ENCODE measurements at places on chromosomes 6 and 20. TPM values are rescaled to one million over a fixed set of nuclear protein-coding genes. Genes with fewer than 3 reads are reported as not detected.
A peak's percentile ranks its signal among the peaks of the same experiment; 100 is the strongest.

Gene SH3BGRL2
- 2.1 TPM for total RNA-seq

Gene FAM83C
- not detected for total RNA-seq

Gene TMEM30A
- total RNA-seq, result 43.6 TPM

Gene BMP2
- 0.07 TPM for total RNA-seq

Gene BPIFA1
- not detected for total RNA-seq

Gene PDCD2
- total RNA-seq, result 48.2 TPM

Gene AIG1
- 16.5 TPM for total RNA-seq

Gene IRF4
- total RNA-seq, result 32.8 TPM

Gene EYA2
- total RNA-seq, result 0.22 TPM

Gene UBD
- not detected for total RNA-seq

GRCh38 chr20:48750941-48751635 is 76.7 kb downstream of the PREX1 start:
- no peaks in the 10 kb centered on the region for H3K27me3 ChIP-seq
- peak; percentile 36 for DNase-seq
- H3K4me3 ChIP-seq, result peak overlapping the region; percentile 59
- H3K27ac ChIP-seq, result peak overlapping the region; percentile 97

GRCh38 chr6:143432588-143432987 is 17.9 kb downstream of the ADAT2 start:
- no peaks in the 10 kb centered on the region for H3K4me1 ChIP-seq
- peaks cover 8% of the 10 kb centered on the region for H3K36me3 ChIP-seq
- no peak overlapping the region for H3K27ac ChIP-seq
- DNase-seq, result no peak

DNA sequence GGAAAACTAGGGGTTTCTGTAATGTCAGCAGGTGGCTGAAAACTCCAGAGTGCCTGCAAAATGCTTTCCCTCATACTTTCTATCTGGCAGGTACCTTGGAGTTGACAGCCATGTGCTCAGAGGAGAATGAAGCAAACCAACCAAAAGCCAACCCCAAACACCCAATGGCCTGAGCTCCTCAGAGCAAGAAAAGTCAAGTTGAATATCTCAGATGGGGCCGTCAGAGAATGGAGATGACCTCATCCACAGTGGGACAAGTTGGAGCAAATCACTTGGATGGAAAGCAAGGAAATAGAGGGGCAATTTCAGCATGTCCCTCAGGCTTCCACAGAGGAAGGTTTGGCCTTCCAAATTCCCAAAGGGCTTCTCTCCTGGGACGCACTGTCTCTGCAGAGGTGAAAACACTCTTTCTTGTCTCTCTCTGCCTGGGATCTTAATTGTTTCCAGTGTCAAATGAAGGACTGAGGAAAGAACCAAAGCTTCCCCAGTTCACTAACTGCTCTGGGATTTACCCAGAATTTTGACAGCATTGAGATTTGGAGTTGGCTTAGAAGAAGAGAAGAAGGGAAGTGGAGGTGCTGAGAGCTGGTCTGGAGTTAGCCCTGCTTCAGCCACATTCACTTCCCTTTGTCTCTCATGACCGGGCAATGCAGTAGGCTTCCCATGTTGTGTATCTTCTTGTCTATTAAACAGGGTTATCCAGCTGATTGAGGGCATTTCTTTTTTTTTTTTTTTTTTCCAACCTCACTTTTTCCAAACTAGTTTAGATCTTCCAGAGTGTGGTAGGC is 42.2 kb downstream of the PRND start:
- H3K27ac ChIP-seq, result no peak overlapping the region
- no peak for DNase-seq
- H3K4me1 ChIP-seq, result peaks cover 14% of the 10 kb centered on the region
- H3K36me3 ChIP-seq, result no peaks in the 10 kb centered on the region
- peaks cover 3% of the 10 kb centered on the region for H3K27me3 ChIP-seq

DNA sequence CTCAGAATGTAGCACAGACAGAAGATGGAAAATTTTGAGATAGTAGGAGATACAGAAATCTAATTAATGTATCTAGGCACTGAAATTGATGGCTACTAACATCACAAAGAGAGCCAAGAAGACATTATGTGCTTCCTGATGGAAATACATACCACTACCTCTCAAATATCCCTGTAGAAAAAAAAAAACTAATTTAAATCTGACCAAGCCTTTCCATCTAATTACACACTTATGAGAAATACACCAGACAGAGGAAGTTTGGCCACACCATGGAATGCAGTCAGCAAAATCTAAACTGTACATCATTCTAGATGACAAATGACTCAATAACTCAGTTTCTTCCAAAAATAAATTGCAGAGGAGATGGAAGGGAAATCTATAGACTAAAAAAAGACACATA is 18.9 kb downstream of the VPS52 start:
- no peaks in the 10 kb centered on the region for H3K27me3 ChIP-seq
- H3K4me1 ChIP-seq, result peaks cover 28% of the 10 kb centered on the region
- no peak overlapping the region for H3K4me3 ChIP-seq

DNA sequence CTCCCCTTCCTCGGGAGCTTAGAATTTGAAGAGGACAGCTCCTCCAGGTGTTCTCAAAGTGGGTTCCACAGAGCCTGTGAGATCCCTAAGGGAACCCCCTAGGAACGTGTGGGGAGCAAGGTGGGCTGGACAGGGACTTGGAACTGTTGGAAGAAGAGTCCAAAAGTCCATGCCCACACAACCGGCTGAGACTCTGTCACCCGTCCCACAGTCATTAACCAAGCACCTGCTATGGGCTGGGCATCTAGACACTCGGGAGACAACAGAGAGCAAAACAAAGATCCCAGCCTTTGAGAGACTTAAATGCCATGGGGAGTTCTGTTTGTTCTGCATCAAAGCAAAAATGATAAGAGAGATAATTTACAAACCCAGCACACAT is 51.9 kb upstream of the SAYSD1 start:
- H3K4me1 ChIP-seq, result peaks cover 11% of the 10 kb centered on the region
- DNase-seq, result no peak
- H3K27me3 ChIP-seq, result peaks cover 15% of the 10 kb centered on the region
- no peak overlapping the region for H3K4me3 ChIP-seq

GRCh38 chr6:41347378-41348050 is 12.1 kb downstream of the NCR2 start:
- H3K36me3 ChIP-seq, result no peaks in the 10 kb centered on the region
- H3K27me3 ChIP-seq, result peaks cover 27% of the 10 kb centered on the region
- no peak overlapping the region for H3K4me3 ChIP-seq
- DNase-seq, result no peak

- no peak for DNase-seq
- peaks cover 7% of the 10 kb centered on the region for H3K27me3 ChIP-seq
- H3K27ac ChIP-seq, result no peak overlapping the region
- no peaks in the 10 kb centered on the region for H3K36me3 ChIP-seq
Measured at GRCh38 chr6:169188051-169188470, 65.6 kb downstream of the THBS2 start.

GRCh38 chr6:156689656-156690055 is 87.5 kb upstream of the ARID1B start:
- H3K27ac ChIP-seq, result no peak overlapping the region
- no peaks in the 10 kb centered on the region for H3K36me3 ChIP-seq
- peaks cover 17% of the 10 kb centered on the region for H3K4me1 ChIP-seq

- no peak overlapping the region for H3K27ac ChIP-seq
- no peak overlapping the region for H3K4me3 ChIP-seq
- no peaks in the 10 kb centered on the region for H3K27me3 ChIP-seq
- no peaks in the 10 kb centered on the region for H3K36me3 ChIP-seq
Measured at GRCh38 chr6:82832811-82833210, 232.8 kb downstream of the UBE3D start.

DNA sequence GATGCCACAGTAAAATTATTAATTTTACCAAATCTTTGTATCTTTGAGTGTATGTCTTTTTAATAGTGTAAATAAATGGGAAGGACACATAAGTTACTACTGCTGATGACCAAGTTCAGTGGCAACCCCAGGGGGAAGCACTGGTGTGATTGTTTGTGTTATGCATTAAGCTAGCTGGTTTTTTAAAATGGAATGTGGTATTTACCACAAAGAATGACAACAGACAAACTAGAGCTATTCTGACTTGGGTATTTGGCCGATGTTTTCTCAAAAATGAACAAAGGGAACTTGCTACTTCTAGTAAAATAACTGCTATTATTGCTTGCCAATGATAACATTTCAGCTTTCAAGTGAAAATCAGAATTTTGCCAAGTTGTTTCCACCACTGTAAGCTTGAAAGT is 2.9 kb downstream of the FNDC1 start:
- H3K27me3 ChIP-seq, result peaks cover 82% of the 10 kb centered on the region
- H3K27ac ChIP-seq, result no peak overlapping the region
- H3K4me1 ChIP-seq, result peaks cover 24% of the 10 kb centered on the region
- no peaks in the 10 kb centered on the region for H3K36me3 ChIP-seq

DNA sequence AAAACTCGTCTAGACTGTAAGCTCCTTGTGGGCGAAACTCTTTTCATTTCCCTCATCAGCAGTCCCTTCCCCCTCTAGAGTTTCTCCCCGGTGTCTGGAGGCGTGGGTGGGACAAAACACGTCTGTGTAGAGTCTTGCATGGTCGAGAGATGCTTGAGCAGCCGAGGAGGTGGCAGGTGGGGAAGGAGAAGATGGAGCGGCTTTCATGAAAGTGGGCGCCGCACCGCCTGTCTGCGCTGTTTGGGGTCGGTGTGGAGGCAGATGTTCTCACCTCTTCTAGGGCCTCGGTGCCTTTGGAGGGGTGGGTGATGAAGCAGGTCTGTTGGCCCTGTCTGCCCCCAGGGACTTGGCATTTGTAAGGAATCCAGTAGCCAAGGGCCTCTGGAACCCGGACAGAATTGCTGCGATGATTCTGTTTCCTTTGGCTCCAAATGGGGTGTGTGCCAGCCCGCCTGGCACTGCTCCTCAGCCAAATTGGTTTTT is 1.2 kb downstream of the BRPF3 start:
- peak overlapping the region; percentile 63 for H3K27ac ChIP-seq
- DNase-seq, result no peak
- H3K4me3 ChIP-seq, result peak overlapping the region; percentile 88
- peaks cover 7% of the 10 kb centered on the region for H3K36me3 ChIP-seq

DNA sequence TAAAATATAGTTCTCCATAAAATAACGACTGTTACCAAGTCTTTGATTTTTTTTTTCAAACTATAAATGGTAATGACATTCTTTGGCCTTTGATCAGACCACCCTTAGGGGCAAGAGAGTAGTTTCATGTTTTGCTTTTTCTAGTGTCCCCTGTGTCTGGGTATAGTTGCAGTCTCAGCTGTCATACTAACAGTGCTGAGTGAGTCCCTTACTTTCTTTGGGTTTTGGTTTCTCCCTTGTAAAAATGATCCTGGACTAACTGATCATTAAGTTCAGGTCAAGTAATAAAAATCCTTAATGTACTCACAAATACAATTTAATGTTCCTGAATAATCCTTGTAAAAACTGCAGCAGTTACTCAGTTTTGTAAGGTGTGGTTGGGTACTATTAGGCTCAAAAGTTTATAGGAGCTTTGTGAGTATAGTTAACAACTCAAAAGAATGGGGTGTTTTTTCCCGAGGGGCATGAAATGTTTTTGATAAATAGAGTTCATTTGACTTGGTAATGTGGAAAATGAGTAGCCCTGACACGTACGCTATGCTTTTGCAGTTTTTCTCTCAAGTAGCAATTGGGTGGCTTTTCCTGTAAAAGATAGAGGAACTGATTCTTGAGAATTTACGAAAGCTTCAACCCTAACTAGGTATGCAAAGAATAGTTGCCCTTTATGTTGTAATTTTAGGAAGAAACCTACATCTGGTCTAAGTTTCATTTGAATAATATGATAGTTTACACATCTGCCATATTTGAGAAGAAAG is 6.2 kb downstream of the PTPN1 start:
- peaks cover 3% of the 10 kb centered on the region for H3K36me3 ChIP-seq
- H3K4me3 ChIP-seq, result peak overlapping the region; percentile 69
- H3K27ac ChIP-seq, result peak overlapping the region; percentile 99
- no peak for DNase-seq

GRCh38 chr6:19327661-19328060 is 509.5 kb upstream of the ID4 start:
- H3K4me1 ChIP-seq, result no peaks in the 10 kb centered on the region
- no peaks in the 10 kb centered on the region for H3K36me3 ChIP-seq
- H3K27ac ChIP-seq, result no peak overlapping the region
- H3K27me3 ChIP-seq, result no peaks in the 10 kb centered on the region
- DNase-seq, result no peak
- H3K4me3 ChIP-seq, result no peak overlapping the region

DNA sequence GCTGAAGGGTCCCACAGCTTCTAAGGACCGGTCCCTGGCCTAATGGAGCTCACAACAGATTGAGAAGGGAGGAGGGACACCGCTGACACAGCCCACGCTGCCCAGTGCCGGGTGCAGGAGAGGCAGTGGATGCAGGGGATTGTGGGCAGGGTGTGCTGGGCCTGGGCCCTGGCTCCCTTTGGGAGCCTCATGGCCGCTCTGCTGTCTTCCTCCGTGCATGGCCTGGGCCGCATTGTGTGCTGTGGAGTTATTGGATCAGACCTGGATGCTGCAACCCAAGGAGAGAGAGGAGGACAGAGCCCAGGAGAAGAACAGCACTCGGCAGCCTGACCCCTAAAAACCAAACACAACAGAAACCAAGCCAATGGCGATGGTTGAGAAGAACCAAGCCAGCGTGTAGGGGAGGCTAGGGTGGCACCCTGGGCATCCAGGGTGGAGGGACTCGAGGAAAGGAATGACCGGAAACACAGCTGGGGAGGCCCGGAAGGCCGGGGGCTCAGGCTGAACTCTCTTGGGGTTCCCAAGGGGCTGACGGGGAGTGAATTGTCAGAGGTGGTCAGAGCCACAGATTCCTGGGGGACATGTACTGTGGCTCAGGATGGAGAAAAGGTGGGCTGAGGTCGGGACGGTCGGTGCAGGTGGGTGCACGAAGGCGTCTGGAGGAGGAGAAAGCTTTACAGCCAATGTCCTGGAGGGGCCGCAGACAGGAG is 41.0 kb downstream of the ERMARD start:
- H3K36me3 ChIP-seq, result peaks cover 3% of the 10 kb centered on the region
- no peak overlapping the region for H3K4me3 ChIP-seq
- peaks cover 14% of the 10 kb centered on the region for H3K4me1 ChIP-seq
- peaks cover 31% of the 10 kb centered on the region for H3K27me3 ChIP-seq
- H3K27ac ChIP-seq, result no peak overlapping the region
- DNase-seq, result no peak

GRCh38 chr20:14616003-14616402 is 278.6 kb upstream of the FLRT3 start:
- H3K27me3 ChIP-seq, result no peaks in the 10 kb centered on the region
- no peak overlapping the region for H3K27ac ChIP-seq
- no peak for DNase-seq

- H3K4me3 ChIP-seq, result no peak overlapping the region
- DNase-seq, result no peak
- H3K27ac ChIP-seq, result no peak overlapping the region
- no peaks in the 10 kb centered on the region for H3K27me3 ChIP-seq
- no peaks in the 10 kb centered on the region for H3K36me3 ChIP-seq
Measured at GRCh38 chr6:92201618-92202017, 1217.7 kb downstream of the EPHA7 start.

DNA sequence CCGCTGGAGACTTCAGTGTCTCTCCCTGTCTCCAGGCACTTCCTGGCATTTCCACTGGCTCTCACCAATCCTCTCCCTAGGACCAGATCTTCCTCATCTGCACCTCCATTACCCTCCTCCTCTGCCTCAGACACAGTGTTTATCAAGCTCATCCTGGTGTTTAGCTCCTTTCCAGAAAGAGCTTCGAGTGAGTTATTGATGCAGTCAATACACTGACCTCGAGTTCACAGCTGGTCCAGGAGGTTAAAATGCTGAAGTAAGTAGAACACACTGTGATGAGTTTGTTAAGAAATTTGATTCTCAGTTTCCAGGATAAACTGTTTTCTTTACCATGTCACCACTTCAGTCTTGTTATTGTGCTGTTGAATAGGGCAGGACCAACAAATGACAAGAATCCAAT is 42.1 kb upstream of the ARMC2 start:
- no peak for DNase-seq
- no peak overlapping the region for H3K4me3 ChIP-seq
- H3K27me3 ChIP-seq, result no peaks in the 10 kb centered on the region
- H3K4me1 ChIP-seq, result peaks cover 5% of the 10 kb centered on the region
